ENCODE measurements at places on chromosomes 16 and 17.
A peak's percentile ranks its signal among the peaks of the same experiment; 100 is the strongest.

- DNase-seq: no peak
Observed at GRCh38 chr16:30488764-30489605, 16.4 kb downstream of the ITGAL start.

DNA sequence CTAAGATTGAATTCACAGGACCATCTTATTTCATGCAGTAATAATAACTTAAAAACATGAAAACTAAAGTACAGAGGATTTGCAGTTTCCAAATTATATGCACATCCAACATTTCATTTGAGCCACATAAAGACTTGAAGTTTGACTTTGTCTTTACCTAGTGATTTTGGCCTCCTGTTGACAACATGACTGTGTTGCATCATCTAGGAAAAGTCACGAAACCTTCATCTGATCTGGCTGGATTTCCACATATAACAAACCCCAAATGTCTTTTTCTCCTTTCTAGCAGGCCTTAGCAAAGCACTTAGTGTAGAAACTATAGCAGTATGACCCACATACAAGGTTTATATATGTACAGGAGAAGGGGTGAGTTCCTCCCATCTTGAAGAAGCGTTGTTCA, 406.5 kb upstream of the CDH5 start:
- DNase-seq: no peak

- no peak for DNase-seq
Observed at GRCh38 chr17:8359769-8360168, 16.7 kb downstream of the KRABD2 start.

GRCh38 chr17:58319173-58320162, 9.1 kb downstream of the TSPOAP1 start:
- no peak for DNase-seq

GRCh38 chr17:50190293-50190602, 11.2 kb downstream of the COL1A1 start:
- DNase-seq: no peak

GRCh38 chr16:86215979-86216585, 294.2 kb upstream of the FOXF1 start:
- no peak for DNase-seq

GRCh38 chr16:12087901-12088421, 111.4 kb downstream of the SNX29 start:
- DNase-seq: no peak

GRCh38 chr17:79936050-79936449, 96.8 kb upstream of the CBX4 start:
- DNase-seq: no peak

- no peak for DNase-seq
Observed at GRCh38 chr16:560701-561412, 663 bp downstream of the PRR35 start.

DNA sequence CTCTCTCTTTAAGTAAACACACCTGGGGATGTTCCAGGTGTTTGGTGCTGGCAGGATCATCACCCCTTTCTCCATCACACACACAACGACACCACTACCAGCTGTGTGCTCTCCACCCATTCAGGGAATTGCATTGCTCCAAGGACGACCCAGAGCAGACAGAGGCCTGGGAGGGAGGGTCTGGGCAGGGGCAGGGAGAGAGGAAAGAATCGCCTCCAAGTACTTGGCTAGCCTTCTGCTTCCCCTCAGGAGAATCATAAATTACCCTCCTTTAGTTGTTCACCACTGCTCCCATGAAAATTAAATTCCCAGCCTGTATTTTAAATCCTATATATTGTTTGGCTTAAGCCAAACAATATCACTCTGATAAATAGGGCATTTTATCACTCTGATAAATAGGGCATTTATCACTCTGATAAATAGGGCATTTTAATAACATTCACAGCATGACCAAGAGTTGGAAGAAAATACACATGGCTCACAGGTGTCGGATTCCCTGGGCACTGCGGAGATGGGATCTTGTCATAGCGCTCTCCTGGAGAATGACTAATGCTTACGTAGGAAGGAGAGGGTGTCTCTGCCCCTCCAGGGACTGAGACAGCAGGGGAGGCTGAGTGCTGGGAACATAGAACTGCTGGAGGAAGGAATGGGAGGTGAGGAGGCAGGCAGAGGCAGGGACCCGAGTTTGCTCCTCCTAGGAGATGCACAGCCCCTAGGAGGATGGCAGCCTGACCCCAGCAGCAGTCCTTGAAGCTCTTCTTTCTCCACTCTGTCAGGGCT, 673.6 kb downstream of the HS3ST4 start:
- DNase-seq: no peak

GRCh38 chr16:10613785-10614485, 33.5 kb upstream of the EMP2 start:
- no peak for DNase-seq

GRCh38 chr17:82648742-82649331, 593 bp upstream of the WDR45B start:
- peak; percentile 22 for DNase-seq
